ENCODE measurements at places on chromosomes 16 and 17.

DNA sequence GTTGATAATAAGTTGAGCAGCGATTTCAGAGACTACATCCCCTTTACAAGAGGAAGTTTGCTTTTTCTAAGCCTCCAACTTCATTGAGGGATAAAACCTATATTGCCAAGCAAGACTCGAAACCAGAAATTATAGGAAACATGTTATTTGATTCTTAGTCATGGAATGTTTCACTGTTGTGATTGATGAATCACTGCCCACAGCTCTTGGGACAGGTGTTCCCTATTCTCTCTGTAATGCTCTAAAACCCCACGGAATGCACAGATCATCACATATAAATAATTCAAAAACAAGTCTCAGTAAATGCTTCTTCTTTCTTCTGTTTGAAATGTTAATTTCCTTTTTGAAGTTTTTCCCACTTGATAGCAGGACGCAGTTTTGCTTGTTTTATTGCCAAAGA is 809.5 kb upstream of the GOT2 start:
- DNase-seq: peak; percentile 70

DNA sequence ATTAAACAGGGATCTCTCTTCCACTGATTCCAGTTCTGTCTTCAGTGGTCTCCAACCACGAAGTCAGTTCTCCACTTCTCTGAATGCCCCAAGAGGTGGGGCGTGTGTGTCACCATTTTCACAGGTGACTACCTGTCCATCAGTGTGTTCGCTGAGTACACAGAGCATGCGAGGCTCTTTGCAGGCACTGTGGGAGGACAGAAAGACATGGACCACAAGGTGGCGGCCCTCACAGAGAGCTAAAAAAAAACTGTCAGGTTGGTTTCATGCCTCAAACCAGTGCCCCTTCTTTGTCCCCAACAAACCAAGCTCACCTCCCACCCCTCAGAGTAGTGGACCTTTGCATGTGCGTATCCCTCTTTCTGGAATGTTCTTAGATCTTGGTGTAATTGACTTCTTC is 13.8 kb downstream of the EMP2 start:
- DNase-seq: no peak

DNA sequence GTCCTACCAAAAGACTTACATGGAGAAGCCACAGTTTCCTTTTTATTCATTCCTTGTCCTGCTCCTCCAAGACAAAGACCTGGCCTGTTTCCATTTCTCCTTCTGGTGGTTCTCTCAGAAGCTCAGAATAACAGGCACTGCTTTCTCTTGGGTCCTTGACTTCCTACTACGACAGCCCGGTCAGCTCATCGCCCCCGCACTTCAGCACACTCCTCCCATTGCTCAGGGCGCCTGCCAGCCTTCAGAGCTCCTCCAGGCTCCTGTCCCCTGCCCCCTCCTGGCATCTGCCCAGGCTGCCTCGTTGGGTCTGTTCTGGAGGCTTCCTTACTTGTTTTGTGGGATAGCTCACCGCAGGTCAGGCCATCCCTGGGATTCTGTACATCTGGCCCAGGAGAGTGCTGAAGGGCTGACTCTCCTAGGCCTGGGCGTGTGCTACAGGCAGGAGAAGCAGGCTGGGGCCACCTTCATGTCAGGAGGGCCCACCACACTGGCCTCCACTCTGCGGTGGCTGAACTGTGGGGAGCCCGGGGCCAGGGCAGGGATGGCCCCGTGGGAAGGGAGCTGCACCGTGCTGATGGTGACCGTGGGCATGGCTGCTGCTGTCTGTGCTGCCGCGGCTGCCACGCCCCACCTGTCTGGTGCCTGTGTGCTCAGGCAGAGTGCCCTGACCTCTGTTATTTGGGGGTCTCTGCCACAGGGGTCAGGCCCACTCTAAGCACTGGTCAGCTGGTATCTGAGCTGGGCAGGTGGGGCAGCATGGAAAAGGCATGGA is 17.7 kb downstream of the TCF25 start:
- no peak for DNase-seq

DNA sequence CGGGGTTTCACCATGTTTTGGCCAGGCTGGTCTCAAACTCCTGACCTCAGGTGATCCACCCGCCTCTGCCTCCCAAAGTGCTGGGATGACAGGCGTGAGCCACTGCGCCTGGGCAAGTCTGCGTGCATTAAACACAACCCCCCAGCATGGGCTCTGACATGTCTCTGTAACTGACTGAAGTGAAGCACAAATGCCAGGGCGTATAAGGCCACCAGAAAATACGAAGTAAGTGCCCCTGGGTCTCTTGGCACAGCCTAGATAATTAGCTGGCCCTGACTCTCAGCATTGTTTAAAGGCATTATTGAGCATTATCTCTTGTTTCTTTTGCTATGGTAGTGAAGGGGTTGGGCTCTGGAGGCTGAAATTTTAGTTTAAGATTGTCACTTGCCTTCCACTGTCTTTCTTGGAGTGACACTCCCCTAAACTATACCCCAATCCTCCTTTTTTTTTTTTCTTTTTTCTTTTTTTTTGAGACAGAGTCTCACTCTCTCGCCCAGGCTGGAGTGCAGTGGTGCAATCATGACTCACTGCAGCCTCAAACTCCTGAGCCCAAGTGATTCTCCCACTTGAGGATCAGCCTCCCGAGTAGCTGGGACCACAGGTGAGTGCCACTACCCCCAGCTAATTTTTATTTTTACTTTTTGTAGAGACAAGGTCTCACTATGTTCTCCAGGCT is 8.2 kb upstream of the SEC14L1 start:
- DNase-seq: peak; percentile 24

DNA sequence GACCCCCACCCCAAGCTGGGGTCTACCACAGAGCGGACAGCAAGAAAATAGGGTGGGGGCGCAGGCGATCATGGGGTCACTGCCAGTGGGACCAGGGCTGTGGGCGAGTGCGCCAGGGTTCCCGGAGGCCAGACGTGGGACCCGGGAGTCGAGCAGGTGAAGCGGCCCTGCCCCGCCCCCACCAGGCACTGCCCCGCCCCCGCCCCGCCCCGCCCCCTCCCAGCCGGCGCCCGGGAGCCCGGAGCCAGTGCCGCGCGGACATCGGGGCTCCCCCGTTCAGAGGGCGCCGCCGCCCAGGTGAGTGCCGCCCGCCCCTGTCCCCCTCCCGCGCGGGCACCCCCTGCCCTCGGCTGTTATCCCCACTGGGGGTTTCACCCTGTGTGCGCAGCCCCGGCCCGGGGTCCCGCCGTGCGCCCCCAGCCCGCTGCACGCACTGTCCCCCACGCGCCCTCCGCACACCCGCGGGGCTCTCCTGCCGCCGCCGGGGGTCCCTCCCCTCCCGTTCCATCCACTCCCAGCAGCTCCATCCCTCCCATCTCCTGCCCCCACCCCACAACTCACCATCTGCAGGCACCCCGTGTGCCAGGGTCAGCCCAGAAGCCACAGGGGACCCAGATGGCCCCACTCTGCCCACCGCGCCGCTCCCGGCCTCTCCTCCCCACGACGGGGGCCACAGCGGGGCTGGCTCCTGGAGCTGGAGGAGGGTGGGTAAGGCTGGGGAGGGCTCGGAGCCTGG is at the start of gene SSTR5:
Gene SSTR5, plus strand, starts transcription at position 222 of the 736 bp plus-strand sequence. CDS start 6,122 bp downstream, outside the sequence.
- DNase-seq: no peak

DNA sequence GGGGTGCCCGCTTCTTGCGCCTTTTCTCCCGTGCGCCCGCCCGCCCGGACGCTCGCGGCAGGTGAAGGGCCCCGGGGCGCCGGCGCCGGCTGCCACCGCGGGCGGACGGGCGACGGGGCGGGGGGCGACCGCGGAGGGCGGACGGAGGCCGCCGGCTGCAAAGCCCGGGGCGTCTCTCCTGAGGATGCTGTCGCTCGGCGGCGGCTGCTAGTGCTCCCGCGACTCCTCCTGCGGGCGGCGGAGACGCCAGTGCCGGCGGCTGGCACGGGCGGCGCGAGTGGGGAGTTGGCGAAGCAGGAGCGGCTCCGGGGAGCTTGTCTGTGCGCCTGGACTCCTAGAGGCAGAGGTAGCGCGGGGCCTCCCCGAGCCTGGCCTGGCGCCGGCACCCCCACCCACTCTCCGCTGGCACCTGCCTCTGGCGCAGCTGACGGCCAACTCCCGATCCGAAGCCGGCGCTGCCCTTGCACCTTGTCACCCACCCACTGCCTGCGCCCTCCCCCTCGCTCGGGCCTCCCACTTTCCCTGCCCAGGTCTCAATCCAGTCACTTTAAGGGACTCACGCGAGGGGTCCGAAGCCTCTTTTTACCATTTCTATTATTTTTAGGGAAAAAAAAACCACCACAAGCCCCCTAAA is at the start of gene FAM20A:
Gene FAM20A, minus strand, starts transcription at position 437 of the 634 bp plus-strand sequence. CDS start 701 bp downstream, outside the sequence.
- no peak for DNase-seq

GRCh38 chr17:81959362-81960129 is 1.4 kb downstream of the NOTUM start:
- peak; percentile 38 for DNase-seq

- no peak for DNase-seq
Measured at GRCh38 chr16:88907768-88908167, 41.3 kb upstream of the PABPN1L start.

GRCh38 chr16:75552951-75553350 is 3.1 kb downstream of the TMEM231 start:
- no peak for DNase-seq

All from MV-4-11 (cell line).